ENCODE measurements at places on chromosomes 1 and 21.

- no peak for DNase-seq
Measured at GRCh38 chr1:160855181-160855981, 7.3 kb downstream of the CD244 start.

GRCh38 chr1:48683839-48684238 lies 92.9 kb downstream of the BEND5 start:
- DNase-seq, result no peak

GRCh38 chr1:39877231-39877778 lies 6.0 kb downstream of the TRIT1 start:
- no peak for DNase-seq

DNA sequence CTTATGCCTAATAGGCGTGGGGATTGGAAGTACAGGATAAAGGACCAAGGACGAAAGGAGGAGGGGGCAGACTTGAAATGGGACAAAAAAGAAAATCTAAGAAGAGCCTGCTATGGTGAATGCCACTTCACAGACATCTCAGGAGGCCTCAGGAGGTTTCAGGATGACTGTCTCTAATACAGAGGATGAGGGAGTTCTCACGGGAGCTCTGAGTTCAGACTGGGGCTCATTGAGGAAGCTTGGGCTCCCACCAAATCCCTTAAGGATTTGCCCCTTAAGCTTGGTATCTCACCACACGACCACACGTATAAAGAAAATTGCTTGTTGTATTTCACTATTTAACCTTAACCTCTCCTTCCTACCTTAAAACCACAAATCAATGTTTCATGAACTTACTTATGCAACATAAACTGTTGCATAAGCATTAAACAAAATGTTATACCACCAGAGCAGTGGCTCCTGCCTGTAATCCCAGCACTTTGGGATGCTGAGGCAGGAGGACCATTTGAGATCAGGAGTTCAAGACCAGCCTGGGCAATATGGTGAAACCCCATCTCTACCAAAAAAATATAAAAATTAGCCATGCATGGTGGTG lies 12.4 kb downstream of the SLC30A1 start:
- no peak for DNase-seq

GRCh38 chr1:62508187-62508758 lies 71.4 kb downstream of the USP1 start:
- peak; percentile 44 for DNase-seq

GRCh38 chr1:160046494-160047110 lies 14.8 kb upstream of the PIGM start:
- DNase-seq, result peak; percentile 26

GRCh38 chr1:110643879-110644472 lies 30.8 kb downstream of the KCNA3 start:
- DNase-seq, result no peak

DNA sequence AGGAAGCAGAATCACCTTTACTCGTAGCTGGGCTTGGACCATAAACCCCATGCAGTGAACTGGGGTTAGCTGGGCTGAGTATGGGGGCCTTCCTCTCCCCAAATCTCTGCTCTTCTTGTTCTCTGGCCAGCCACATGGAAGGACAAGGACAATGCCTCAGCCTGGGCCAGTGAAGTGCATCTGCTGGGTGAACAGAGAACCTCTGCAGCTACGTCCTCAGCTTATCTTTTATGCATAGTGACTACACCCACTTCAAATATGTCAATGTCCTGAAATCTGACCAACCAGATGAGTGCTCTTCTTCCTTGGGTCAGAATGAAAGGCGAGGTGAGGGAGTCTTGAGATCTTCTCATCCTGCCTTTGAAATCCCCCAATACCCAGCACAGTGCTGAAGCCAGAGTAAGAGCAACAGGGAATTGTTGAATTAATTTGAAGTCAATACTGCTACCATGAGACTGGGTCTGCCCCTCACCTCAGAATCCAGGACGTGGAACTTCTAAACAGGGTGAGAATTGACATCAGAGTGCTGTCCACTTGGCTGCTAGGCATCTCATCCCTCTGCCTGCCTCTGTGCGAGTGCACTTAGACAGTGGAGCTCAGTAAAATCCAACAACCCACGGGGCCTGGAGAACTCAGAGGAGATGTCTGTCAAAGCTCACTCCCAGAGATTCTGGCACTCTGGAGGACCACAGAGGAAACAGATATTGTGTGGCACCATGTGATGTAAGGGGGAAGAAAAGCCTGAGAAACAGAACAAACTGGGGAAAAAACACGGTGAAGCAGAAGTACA lies 99.0 kb downstream of the IER5 start:
- no peak for DNase-seq

GRCh38 chr1:5645929-5646328 lies 346.3 kb downstream of the NPHP4 start:
- no peak for DNase-seq

DNA sequence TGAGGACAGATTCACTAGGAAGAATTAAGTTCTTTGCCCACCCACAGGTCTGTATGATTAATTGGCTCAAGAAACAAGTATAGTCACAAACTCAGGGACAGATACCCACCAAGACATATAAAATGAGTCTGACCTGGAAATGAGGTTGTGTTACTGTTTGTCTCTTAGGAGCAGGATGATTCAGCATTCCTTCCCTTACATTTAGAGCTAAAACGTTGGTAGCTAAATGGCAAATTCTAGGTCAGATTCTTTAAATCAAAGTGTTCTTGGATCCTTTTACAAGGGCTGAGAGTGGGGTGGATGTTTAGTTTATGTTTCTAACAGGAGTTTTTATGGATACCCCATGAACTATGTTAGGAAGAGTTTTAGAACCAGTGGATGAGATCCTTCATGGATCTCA lies 4.7 kb downstream of the RIMKLA start:
- no peak for DNase-seq

DNA sequence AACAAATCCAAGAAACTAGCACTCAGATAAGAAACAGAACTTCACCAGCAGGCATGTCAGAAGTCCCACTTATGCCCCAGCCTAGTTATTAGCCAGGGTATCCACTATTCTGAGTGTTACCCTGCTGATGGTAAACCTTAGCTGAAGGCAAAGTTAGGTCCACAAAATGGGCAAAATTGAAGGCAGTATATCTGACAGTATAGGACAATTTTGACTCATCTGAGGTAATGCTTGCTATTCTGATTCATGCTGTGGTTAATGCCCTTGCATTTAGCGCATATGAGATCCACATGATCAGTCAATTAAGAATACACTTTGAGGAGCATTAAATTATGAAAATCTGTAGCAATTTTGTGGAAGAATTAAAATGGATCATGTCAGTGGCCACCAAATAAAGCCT lies 15.1 kb downstream of the IFI44 start:
- DNase-seq, result no peak

DNA sequence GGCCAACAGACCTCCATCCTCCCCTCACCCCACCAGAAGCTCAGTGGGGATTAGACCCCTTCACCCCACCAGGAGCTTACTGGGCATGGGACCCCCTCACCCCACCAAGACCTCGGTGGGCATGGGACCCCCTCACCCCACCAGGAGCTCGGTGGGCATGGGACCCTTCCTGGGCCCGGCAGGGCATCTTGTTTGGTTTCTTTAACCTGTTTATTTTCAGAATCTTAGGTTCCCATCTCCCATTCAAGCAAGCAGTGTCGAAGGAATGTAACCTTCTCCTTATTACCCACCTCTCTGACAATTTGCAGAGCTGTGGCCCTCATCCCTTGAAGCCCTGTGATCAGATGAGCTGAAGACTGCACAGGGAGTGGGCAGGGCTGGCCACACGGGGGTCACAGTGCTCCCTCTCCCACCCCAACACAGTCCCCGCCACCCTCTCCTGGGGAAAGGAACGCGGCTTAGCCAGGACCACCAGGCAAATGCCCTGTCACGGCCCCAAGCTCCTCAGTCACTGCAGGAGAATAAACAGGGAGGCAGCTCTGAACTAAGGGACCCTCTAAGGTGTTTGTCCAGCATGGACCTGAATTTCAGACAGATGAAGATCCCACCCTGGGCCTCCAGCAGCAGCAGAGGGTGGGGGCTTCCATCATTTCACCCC lies 330.0 kb downstream of the NPHP4 start:
- no peak for DNase-seq

GRCh38 chr1:30755334-30755733 lies 2.2 kb downstream of the LAPTM5 start:
- DNase-seq, result no peak

GRCh38 chr1:195243492-195243891 lies 1364.7 kb downstream of the KCNT2 start:
- no peak for DNase-seq

- DNase-seq, result peak; percentile 5
Measured at GRCh38 chr1:66436378-66437135, 97.4 kb upstream of the SGIP1 start.

DNA sequence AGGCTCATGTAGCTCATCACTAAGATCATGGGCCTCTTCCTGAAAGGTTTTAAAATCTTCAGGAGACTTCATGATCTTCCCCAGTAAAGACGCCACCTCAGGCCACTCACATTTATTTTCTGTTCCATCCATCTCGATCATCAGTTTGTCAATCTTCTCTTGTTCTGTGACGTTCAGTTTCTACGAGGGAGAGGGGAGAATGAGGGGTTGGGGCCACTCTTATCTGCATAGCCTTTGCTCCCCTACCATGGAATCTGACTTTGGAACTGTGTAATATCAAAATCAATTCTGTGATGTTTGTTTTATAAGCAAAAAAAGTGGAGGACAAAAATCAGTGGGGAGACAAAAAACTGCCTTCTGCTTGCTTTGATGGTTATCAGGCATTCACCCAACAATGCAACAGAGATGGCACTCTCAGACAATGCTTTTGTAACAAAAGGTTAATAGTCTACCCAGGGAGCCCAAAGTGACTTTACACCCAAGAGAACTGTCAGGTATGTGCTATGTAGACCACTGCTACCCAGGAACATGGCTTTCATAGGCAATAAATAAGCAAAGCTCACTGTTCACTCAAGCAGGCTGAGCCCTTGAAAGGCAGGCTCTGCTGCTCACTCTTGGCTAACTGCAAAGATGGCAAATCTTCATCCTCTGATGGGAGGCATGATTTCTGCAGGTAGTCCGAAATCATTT lies 10.5 kb downstream of the ENO1 start:
- DNase-seq, result no peak

- DNase-seq, result no peak
Measured at GRCh38 chr1:26922431-26922729, 837 bp downstream of the NUDC start.

GRCh38 chr21:16563795-16564194 lies 834.0 kb downstream of the USP25 start:
- DNase-seq, result peak; percentile 72

- DNase-seq, result peak; percentile 81
Measured at GRCh38 chr1:207997486-207998268, 86.8 kb upstream of the CD34 start.

DNA sequence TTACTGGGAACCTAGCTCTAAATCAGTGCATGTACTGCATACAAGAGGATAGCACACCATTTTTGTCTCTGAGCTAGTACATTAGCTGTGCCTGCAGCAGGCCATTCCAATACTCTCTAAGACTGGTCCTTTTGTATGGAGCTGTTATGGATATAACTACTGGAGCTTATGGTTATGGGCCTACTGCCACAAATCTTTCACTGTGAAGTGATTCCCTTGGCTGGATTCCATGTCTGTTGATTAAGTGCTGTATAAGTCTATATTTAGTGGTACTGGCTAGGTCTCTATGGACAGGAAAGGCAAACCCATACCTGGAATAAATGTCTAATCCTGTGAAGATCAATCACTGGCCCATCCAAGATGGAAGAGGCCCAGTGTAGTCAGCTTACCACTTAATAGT lies 12.0 kb downstream of the ZFYVE9 start:
- no peak for DNase-seq

DNA sequence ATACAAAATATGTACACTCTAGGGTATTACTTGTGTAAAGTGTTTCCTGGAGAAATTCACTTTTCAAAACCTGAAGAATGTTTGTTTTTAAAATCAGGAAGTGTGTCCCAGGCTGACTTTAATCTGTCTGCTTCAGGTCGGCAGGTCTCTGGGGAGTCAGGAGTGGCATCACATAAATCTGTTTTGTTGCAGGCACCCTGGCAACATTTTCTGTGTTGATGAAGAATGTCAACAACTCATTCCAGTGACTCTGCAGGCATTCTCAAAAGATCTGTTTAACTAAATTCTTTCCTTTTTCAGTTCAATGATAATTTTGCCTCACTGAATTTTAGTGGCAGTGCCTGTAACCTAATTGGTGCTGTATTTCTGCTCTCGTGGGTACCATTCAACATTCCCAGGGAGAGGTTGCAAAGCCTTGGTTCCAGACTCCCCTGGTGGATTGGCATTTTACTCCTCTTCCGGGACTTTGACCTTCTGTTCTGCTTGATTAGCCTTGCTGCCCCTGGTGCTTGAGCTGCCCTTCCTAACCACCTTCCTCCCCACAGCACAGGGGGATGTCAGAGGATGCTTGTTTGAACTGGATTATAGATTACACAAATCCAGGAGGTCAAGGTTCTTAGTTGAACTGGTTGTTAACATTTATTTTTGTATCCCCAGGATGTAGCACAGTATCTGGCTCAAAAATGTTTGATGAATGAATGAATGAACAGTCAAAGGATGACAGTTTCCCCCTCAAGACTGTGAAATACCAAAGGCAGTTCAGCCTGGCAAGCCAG lies 55.4 kb upstream of the LPGAT1 start:
- DNase-seq, result peak; percentile 62

DNA sequence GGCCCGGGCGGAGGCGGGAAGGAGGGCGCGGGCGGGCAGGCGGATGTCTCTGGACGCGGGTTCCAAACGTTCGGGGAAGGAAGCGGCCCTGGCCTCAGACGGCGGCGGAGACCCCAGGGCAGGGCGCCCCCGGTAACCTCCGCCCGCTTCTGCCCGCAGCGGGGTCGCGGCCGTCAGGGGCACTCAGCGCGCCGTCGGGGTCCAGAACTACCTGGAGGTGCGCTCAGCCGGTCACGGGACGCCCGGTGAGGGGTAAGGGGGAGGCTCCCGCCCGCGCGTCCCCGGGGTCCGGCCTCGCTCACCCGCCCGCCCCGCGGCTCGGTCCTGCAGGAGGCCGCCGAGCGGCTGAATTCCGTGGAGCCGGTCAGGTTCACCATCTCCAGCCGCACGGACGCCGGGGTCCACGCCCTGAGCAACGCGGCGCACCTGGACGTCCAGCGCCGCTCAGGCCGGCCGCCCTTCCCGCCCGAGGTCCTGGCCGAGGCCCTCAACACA lies 406 bp downstream of the PUSL1 start:
- DNase-seq, result no peak

DNA sequence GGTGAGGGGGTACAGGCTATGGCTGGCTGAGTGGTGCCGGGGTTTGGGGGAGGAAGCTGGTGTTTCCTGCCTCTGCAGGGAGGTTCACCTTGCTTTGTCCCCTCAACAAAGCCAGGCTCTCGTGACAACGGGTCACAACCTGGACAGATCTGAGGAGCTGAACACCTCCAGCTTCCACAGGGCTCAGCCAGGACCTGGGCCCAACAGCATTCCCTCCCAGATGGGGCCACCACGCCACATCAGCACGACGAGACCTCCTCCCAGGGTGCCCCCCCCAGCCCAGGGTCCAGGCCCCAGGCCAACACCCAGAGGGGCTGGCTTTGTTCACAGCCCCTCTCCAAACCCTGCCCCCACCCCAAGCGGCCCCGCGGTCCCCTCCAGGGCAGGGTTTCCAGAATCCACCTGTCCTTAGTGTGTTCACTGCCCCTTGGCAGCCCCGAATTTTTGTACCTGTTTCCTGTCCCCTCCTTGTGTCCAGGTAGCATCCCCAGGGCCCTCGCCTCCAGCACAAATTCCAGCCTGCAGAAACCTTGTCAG lies 34.7 kb downstream of the UBE2G2 start:
- no peak for DNase-seq

- DNase-seq, result no peak
Measured at GRCh38 chr1:27872059-27872801, at the start of gene THEMIS2. Gene THEMIS2, plus strand, starts transcription at chr1:27872544. Its CDS starts 28 bp downstream, at chr1:27872572.

GRCh38 chr1:39639305-39640130 lies at the start of gene HEYL:
Gene HEYL, minus strand, starts transcription at chr1:39639643. Its CDS starts 18 bp downstream, at chr1:39639625.
- DNase-seq, result peak; percentile 86

Measured in A549 (cell line).